ENCODE measurements at places on chromosomes 13 and 19.

DNA sequence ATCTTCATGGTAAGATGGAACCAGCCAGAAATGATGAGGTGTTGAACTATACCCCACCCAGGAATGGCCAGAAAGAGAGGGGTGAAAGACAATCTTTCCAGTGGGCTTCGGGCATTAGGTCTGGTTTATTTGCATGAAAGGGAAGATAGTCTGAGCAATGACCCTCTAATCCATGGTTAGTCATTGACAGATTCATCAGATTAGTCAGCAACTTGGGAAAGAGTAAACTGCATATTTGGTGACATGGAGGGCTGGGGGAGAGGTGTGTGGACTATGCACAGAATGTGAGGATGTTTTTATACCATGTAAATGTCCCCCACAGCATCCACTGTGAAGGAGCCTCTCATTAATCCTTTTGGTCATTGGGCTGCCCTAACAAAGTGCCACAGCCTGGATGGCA, 30.1 kb upstream of the USP12 start:
- no peak for DNase-seq

DNA sequence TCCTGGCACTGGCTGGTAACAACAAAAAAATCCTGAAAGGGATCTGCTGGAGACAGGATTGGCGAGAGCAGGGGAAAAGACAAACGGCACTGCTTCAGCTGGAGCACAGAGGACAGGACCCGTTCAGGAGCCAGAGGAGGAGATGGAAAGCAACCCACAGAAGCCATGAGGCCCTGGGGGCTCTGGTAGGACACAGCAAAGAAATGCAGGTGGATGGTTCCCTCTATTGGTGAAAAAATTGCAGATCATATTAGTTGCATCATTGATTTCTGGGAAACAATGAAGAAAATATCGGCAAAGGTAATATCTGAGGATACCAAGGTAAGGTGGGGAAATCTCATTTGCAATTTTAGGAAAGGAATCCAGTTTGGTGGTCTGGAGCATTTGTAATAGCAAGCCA, 25.7 kb upstream of the TPP2 start:
- no peak for DNase-seq

- peak; percentile 28 for DNase-seq
Observed at GRCh38 chr19:33231511-33231910, 5.9 kb upstream of the SLC7A10 start.

DNA sequence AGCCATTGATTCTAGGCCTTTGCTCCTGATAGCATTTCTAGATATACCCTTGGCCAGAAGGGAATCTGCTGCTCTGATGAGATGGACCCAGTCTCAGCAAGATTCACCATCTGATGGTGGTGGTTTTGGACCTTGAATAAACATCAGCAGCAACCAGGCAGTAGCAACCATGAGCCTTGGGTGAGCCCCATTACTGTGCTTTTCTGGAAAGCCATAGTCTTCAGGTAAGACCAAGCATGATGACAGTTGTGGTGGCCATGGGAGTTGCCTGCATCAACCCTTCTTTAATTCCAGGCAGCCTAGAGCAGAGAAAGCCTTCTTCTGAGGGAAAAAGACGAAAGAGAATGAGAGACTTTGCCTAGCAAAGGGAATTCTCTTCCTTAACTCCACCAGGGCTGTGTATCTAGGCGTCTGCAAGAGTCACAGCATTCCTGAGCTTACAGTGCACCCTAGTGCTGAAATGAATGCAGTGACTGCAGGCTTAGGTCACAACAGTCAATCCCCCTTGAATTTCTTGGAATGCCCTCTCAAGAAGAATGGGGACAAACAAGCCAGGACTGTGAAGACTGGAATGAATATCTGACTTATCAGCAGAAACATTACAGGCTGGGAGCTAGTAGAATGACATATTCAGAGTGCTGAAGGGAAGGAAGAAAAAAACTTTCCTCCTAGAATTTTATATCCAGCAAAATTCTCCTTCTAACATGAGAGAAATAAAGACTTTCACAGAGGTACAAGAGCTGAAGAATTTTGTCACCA, 942.4 kb upstream of the PCDH20 start:
- no peak for DNase-seq

DNA sequence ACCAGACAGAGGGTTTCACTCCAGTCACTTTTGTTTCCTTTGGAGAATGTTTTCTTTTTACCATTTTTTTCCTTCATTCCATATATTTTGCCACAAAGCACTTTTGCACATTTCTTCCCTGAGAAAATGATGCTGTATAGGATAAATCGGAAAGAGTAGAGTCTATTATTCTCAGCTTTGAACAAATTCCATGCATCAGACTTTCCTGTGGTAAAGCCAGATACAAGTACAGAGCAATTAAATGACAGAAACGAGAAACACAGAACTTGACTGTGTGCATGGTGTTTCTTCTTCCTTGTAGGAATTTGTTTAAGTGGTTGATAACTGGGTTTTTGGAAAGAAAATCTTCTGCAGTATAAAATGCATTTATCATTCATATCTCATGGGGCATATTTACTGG, 107.4 kb upstream of the CSNK1A1L start:
- DNase-seq = no peak

DNA sequence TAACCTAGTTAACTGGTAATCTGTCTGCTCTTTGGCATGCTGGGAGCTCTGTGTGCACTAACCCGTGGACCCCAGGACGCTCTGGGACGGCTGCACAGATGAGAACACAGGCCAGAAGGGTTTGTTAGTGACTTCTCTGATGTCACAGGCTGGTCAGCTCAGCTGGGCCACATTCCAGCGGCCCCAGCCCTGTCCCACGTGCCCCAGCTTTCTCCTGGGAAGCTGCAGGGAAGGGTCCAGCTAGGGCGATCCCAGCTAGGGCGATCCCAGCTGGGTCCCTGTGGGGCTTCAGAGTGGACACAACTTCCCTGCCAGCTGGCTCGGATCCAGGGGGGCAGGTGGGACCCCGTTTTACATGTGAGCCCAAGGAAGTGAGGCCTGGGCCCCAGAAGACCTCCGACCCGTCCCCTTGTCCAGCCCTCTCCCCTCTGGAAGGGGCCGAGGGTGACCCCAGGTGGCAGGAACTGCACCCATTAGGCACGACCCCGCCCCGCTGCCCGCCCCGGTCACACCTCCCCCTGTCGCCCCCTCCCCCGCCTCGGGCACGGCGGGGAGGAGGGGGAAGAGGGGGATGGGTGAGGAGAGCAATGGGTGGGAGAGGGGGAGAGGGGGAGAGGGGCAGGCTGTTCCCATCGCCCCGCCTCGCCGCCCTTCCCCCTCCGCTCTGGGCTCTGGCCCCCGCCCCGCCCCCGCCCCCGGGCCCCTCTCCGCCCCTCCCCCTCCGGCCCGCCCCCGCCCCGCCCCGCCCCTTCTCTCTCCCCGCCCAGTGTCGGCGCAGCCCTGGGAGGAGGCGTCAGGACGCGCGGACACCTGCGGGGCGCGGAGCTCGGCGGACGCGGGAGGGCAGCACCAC, 75.2 kb upstream of the MCF2L start:
- no peak for DNase-seq

- DNase-seq = no peak
Observed at GRCh38 chr19:14408491-14409145, 10.5 kb downstream of the DDX39A start.

DNA sequence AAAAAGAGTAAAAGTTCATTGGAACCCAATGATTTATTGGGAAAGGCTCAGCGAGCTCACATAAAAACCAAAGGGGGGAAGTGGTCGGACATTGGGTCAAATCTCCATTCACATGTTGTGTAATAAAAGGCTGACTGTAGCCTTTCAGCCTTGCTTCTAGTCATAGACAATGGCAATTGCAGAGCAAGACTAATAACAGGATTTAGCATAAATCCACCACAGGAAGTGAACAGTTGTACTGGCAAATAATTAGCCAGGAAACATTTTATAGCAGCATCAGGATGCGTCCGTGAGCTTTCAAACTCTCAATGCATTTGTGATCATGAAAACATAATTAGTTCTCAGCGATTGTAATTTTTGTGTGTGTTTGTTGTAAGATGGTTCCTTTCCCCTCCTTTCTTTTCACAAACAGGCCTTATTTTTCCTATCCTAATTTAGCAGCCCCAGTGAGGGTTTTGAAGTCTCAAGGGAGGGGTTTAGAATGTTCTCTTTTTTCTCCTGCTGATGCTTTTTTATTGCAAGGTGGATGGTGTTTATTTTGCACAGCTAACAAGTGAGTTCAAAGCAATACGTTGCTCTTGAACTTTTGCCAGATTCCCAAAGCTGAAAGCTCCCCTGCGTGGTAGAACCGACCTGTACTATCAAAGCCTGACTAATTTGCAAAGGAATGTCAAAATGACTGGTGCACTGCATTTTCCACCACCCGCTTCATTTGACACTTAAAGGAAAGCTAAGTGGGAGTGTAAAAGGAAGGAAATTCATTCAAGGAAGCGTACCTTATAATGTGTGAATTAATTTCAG, 105.6 kb downstream of the SPRY2 start:
- DNase-seq = no peak

GRCh38 chr13:28333204-28333881, 161.6 kb downstream of the FLT1 start:
- no peak for DNase-seq

DNA sequence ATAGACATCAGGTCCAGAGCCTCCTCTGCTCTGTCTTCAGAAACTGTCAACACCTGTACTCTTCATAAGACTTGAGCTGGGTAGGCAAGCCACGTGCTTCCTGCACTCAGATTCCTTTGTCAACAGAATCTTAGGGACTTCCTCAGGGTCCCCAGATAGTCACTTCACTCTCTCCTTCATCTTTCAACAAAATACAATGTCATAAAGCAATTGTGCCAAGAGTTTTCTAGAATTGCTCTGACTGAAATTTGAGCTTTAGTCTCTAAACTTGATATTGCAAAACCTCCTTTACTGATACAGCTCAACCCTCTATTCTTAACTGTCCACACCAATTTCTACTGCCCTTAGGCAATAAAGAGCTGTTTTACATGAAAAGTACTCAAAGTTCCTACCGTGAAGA, 179.9 kb downstream of the IRS2 start:
- no peak for DNase-seq

GRCh38 chr13:111116856-111117255, 1.7 kb downstream of the ARHGEF7 start:
- no peak for DNase-seq

DNA sequence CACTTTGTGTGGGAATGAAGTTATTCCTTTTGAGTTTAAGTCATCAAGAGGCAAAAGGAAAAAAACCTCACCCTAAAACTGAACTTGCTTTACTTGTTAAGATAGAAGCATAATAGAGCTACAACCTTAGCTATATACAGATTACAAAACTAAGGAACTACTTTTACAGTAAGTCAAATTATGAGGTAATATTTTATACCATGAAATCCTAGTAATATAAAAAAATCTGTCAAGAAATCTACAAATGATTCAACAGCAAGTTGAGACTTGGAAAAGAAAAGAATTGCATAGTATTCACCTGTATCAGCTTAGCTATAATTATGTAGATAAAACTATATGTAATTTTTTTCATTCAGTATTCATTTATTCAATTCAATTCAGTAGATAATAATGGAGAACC, 335.3 kb downstream of the KLF5 start:
- DNase-seq = no peak

DNA sequence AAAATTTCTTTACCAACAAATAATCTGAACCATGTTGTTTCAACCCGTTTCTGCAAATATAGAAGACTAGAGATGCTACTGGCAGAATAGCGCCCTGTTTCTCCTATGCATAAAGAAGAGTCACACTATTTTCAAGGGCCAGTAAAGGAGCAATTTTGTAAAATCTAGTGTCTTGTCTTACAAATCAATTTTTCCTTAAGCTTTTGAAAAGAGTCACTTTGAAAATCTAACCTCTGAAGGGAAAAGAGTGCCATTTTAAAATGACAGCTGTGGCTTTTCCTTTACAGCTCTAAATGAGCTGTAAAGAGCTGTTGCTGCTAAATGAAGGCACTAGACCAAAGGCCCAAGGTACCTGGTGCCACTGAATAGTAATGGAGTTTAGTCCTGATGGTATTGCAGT, 16.9 kb upstream of the GTF2F2 start:
- DNase-seq = no peak

DNA sequence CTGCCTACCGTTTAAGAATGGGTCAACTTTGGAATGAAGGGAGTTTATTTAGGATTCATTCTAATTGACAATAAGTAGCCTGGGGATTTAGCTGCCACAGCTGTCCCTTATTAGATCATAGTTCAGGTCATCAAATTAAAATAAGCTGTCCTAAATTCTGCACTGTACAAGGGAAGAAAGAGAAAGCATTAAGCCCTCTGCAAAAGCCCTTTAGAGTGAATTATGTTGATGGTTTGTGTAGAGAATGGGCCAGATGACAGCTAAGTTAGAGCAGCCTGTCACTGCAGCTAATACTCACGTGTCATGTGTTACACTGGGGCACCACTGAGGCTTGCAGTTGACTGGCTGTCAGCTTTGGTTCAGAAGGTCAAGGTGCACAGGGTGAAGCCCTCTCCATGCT, 737.1 kb upstream of the SLC10A2 start:
- DNase-seq = no peak

DNA sequence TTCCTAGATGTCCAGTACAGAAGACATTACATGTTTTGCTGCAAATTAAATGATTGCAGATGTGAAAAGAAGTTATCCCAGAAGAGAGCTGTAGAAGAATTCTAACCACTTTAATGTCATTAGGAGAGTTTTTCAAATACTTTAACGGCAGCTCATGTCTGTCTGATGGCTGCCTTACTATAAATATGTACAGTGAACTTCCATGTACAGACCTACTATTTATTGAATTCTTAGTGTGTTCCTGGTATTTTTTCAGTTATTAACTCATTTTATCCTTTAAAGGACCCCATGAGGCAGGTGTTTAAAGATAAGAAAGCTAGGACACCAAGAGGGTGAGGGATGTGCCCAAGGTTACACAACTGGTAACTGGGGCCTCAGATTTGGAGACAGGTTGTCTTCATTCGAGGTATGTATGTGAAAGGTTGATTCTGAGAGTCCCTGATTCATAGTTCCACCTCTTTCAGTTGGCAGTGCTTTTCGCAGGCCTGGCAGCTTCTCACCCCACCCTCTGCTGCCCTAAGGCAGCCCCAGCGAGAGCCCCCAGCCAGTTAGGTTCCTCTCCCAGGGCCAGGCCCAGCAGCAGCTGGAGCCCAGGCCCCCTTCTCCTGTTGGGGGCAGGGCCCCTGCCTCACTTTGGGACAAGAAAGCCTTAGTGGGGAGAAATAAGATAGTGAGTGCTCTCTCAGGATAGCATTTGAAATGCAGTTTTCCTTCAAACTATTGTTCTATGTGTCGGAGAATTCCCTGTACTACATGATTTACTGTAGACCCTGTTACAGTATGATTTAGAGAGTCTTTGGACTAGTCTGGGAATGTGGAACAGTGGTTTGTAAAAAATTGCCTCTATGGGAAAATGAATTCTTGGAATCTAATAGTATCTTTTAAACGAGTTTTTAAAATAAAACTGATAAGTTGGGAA, 67.7 kb upstream of the TEX29 start:
- no peak for DNase-seq

- peak; percentile 77 for DNase-seq
Observed at GRCh38 chr19:42095814-42096230, 19.9 kb downstream of the ZNF574 start.

- DNase-seq = no peak
Observed at GRCh38 chr19:55320844-55321419, 4.2 kb downstream of the TMEM150B start.

GRCh38 chr13:20288561-20288960, 56.4 kb upstream of the GJB6 start:
- no peak for DNase-seq

Data from posterior cingulate gyrus (tissue), 11 donors.